ENCODE measurements at places on chromosomes 6 and 20.

GRCh38 chr6:54493138-54493537 is 184.9 kb downstream of the TINAG start:
- DNase-seq, result no peak

GRCh38 chr6:44373787-44374186 is 13.7 kb upstream of the CDC5L start:
- DNase-seq, result no peak

DNA sequence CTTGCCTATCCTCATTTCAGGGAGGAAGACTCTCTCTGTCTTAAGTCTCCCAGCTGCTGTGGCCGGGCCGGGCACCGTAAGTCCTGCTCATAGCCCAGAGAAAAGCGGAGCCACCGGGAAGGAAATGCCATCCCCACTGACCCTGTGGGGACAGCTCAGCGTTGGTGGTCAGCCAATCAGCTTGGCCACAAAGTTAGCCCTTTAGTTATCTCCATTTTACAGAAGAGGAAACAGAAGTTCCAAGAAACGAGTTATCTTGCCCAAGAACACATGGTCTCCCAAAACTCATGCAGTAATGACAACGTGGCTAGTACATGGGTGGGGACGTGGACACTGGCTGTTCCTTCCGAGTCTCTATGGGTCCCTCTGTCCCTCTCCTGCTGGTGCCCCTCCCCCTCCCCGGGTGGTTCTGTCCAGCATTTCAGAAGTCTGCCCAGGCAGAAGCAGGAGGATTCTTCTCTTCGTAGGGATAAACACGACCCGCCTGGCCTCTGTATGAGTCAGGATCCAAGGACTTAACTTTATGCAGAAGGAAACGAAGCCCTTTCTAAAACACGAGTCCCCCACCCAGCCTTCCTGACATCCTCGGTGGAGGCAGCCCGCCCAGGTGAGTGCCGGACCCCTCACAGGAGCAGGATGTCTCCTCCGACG is 273.8 kb downstream of the CDH4 start:
- no peak for DNase-seq

DNA sequence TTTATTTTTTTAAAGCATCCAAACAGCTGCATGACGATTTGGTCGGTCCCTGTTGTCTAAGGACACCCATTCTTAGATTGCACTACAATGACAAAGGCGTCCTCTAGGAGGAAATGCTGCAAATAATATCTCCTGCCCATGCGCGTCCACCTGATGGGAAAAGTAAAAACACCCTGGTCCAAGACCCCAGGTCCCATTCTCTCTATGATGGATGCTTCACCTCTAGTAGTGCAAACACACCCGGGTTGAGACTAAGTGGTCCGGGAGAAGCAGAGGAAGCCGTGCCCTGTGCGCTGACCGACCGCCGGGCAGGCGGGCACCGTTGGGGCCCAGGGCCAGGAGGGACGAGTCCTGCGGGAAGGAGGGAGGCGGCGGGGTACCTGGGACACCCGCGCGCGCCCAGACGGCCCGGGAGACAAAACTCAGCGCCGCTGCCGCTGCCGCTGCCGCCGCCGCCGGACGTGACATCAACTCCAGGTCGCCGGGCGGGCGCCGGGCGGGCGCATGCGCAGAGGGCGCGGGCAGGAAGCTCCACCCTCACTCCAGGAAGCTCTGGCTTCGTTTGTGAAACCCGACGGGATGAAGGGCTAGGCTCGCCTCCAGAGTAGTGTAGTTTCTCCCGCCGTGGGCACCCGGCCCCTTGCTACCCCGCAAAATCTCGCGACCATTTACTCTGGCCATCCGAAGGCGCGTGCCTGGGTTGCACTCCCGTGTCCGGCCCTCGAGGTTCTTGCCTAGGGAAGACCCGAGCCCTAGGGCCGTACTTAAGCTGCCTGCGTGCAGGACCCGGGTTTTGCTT is at the start of gene TBC1D7:
Gene TBC1D7, minus strand, starts transcription at position 462 of the 799 bp plus-strand sequence. CDS start 1,639 bp downstream, outside the sequence.
- peak; percentile 95 for DNase-seq

- DNase-seq, result no peak
These were observed 28.8 kb downstream of the ZMYND8 start for GRCh38 chr20:47327711-47328110.

DNA sequence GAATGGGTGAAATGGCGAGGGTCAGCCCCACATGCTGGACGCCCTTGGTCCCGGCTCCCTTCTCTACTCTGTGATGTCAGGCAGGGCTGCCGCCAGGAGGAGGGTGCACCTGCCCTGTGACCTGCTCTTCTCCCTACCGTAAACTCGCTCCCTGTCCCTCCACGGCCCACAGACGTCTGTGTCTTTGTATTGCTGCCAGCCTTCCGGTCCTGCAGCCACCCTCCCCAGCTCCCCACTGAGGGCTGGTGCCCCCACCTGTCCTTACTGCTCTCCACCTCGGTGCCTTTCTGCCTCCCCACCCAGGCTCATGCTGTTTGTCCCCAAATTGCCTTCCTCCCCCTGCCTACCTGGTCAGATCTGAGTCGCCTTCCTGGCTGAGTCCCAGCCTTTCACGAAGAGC is 4.1 kb upstream of the CCR6 start:
- DNase-seq, result no peak

DNA sequence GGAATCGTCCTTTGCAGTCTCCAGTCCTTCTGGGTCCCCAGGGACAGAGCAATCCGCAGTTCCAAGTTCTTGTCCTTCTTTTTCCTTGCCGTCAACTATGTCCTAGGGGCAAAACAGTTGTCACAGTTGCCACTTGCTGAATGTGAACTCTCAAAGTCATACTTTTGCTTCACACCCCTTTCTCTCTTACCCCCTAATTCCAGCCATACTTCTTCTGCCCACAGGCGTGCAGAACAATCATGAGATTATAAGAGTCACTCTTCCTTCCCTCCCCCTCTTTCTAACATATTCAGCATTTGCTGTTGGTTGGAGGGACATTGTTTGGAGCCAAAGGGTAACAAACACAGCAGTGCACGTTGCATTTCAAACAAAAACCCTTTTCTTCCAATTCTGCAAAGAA is 74.4 kb downstream of the BCAS1 start:
- no peak for DNase-seq

DNA sequence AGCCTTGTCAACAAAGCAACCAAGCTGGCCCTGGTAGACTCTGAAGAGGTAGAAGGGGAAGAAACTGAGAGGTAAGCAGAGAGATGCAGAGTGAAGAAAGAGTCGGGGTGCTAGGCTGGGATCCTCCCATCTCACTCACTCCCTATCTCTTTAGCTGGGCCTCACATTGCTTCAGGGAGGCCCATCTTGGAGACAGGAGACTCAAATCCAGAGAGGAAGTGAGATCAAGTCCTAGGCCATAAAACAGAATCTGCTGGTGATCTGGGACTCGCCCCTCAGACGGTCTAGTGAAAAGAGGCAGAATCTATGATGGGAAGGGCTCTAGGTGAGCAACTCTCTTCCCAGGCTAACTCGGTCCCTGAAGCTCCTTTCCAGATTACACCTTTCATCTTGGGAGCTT is 659 bp upstream of the GUCA1B start:
- no peak for DNase-seq

DNA sequence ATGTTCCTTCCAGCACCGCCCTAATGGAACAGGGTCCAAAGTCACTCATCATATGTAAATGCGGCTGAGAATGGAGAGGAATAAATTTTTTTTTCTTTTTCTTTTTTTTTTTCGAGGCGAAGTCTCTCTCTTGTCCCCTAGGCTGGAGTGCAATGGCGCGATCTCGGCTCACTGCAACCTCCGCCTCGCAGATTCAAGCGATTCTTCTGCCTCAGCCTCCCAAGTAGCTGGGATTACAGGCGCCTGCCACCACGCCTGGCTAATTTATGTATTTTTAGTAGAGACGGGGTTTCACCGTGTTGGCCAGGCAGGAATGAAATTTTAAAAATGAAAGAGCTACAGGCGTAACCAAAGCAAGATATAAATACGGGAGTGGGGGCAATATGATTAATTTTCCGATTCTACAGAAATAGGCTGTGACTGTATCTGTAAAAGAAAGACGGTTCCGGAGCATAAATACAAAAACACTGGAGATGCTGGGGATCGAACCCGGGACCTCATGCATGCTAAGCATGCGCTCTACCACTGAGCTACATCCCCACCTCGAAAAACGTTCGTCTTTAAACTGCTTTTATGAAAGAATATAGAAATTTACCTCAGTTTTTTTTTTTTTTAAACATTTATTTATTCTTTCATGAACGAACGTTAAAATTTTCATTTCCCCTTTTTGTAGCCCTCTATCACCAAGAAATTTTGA is 132.2 kb downstream of the GPX5 start:
- peak; percentile 29 for DNase-seq

DNA sequence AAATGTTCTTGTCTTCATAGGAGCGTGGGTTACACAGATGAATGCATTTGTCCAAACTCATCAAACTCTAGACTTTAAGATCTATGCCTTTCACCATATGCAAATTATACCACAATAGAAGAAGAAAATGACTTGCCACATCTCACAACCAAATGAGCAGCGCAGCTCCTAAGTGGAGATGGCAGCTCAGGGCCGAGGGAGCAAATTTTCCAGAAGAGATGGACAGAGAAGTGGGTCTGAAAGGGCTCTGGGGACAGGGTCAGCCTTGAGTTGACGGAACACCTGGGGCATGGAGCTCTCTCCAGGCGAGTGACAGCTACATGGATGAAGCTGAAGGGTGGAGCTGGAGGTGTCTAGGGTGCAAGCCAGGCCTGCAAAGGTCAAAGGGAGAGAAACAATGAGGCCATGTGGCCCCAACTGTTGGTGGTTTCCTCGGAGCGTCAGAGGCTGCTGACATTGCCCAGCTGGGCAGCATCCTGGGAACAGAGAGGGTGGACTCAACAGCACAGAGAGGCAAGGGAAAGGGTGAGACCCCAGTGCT is 228.3 kb downstream of the NRN1 start:
- no peak for DNase-seq

- DNase-seq, result no peak
These were observed 459.8 kb upstream of the RUNX2 start for GRCh38 chr6:44868335-44868668.

- DNase-seq, result peak; percentile 45
These were observed 156.8 kb downstream of the DLL1 start for GRCh38 chr6:170134031-170134470.

GRCh38 chr6:109172101-109172746 is 76.9 kb downstream of the CEP57L1 start:
- no peak for DNase-seq

GRCh38 chr20:1995531-1996310 is 1.9 kb upstream of the PDYN start:
- DNase-seq, result no peak

DNA sequence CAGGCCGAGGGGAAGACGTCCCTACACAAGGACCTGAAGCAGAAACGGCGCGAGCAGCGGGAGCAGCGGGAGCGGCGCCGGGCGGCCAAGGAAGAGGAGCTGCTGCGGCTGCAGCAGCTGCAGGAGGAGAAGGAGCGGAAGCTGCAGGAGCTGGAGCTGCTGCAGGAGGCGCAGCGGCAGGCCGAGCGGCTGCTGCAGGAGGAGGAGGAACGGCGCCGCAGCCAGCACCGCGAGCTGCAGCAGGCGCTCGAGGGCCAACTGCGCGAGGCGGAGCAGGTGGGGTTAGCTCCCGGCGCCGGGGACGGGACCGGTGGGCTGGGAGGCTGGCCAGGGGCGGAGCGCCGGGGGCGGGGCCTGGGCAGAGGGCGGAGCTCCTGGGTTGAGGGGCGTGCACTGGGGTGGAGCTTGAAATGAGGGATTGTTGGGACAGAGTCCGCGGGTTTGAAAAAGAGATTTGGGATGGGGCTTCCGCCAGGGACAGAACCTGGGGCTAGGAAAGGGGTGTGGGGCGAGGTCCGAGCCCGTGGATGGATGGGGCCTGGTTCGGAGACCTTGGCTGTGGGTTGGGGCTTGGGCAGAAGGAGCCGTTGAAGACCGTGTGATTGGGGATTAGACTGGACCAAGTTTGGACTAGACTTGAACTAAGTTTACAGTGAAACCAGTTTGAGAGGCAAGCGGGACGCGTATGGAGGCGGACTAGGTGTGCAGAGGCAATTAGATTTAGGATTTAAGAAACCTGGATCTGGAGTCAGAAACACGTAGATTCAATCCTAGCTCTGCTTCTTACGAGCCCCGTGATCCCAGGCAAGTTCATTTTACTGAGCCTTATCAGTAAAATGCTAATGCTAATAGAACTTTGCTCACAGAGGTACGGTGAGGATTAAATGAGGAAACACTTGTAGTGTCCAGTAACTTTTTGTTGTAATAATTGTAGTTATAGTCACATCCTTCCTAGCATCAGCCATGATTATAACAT is 20.9 kb downstream of the DEF6 start:
- peak; percentile 88 for DNase-seq

DNA sequence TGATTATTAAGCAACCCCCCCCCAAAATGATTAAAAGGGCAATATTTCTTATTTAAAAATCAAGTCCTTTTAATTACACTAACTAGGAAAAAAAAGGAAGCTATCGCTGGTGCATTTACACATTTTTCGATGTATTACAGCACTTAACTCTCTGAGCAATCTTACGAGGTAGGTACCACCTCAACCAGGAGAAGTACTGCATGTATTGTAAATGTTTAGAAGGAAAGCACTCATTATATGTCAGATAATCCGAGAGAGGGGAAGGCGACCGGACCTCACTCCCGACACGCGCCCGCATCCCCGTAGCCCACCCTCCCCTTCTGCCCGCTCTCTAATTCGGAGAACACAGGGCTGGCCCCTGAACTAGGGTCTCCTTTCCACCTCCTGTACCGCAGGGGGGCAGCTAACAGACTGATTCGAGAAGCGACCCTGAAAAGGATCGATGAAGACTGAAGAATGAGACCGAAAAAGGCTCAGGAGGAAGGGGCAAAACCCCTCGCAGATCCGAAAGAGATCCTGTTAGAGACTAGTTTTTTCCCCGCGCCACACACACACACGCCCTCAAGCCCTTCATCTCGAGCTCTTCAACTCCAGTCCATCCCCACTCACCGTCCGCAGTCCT is 337 bp downstream of the ESF1 start:
- DNase-seq, result peak; percentile 23

DNA sequence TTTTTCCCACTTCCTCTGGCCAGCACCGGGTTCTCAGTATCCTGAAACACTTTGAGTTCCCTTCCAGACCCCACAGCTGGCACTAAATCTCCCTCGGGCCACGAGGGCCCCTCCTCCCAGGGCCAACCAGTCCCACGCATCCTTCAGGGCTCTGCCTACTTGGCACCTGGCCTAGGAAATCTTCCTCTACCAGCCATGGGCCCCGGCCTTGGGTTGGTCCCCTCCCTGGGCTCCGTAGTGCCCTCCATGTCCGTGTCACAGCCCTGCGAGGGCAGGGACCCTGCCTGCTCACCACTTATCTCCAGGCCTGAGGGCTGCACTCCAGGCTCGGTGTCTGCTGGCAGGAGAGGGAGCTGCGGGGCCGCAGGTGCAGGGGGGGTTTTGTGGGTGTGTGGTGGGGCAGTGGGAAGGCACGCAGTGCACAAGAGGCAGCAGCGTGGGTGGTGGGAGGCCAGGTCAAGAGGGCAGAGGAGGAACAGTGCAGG is 48.8 kb upstream of the CDH22 start:
- peak; percentile 25 for DNase-seq

- no peak for DNase-seq
These were observed 341.5 kb downstream of the CDH4 start for GRCh38 chr20:61593516-61593915.

DNA sequence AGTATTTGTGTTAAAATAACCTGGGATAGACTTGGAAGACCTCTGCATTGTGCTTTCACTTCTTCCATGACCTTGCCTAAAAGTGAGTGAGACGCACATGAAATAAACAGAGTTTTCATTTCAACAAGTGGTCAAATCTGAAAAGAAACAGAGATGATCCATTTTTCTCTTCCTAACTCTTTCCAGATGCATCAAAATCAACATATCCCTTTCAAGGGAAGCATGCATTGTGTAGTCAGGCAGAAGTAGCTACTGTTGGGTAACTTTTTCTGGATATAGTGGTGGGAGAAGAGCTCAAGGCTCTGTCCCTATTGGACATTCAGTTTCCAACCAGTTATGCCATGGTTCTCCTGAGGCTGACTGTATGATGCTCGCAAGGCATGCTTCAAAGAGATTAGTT is 233.0 kb upstream of the JAG1 start:
- no peak for DNase-seq

GRCh38 chr6:85641897-85642773 is 551 bp downstream of the SYNCRIP start:
- DNase-seq, result peak; percentile 58
